ENCODE measurements at places on chromosomes 1 and 21.
A peak's percentile ranks its signal among the peaks of the same experiment; 100 is the strongest.

DNA sequence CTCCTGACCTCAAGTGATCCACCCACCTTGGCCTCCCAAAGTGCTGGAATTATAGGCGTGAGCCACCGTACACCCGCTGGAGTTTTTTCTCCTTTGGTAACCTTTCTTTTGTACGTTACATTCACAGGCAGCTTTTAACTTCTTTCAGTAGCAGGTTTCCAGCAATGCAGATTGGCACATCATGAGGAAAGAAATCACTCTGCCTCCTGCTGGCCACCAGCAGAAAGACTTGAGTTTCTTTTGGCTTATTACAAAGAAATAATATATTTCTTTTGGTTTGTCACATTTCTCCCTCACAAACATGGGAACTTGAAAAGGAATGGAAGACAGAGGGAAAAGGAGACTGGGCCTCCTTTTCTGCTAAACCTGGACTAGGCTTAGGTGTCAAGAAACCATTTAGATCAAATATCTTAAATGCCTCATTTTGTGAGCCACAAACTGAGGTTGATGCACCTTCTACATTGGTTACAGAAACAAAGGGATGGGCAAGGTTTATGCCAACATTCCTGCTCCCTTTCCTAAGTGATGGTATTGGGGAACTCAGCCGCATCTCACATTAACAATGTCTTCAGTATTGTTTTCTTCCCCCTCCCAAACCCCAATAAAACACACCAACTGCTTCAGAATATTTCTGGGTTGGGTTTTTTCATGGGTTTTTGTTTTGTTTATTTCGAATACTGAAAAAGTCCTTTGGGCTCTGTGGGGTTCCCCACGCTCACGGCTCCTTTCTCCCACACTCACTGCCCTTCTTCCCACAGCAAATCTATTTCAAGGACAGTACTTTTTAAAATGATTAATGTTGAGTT, 7.7 kb downstream of the ENSA start:
- DNase-seq = peak; percentile 71

GRCh38 chr1:34946211-34946610, 16.8 kb upstream of the DLGAP3 start:
- DNase-seq = no peak

DNA sequence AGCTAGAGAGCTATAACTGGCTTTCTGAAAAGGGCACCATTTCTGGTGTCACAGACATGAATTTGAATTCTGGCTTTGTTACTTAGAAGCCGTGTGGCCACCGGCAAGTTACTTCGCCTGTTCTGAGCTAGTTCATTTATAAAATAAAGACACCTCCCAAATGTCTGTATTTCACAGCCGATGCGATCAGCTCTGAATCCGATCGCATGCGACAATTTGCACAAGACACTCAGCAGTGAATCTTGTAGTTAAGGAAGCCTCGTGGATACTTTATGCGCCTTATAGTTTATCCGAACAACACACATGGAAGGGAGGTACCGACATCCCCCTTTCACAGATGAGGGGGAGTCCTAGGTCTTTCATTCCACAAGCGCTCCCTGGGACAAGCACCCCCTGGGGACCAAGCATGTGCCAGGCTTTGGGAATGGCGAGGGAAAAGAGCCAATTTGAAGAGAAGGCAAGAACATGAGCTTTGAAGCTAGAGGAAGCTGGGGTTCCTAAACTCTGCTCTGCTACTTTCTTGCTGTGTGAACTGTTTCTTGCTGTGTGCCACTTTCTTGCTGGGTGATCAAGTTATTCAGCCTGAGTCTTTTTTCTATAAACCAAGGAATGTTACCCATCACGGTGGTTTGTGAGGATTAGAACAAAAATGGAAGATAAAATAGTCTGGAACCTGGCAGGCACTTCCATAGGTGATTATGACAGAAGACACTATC, 3.9 kb downstream of the ID3 start:
- no peak for DNase-seq

DNA sequence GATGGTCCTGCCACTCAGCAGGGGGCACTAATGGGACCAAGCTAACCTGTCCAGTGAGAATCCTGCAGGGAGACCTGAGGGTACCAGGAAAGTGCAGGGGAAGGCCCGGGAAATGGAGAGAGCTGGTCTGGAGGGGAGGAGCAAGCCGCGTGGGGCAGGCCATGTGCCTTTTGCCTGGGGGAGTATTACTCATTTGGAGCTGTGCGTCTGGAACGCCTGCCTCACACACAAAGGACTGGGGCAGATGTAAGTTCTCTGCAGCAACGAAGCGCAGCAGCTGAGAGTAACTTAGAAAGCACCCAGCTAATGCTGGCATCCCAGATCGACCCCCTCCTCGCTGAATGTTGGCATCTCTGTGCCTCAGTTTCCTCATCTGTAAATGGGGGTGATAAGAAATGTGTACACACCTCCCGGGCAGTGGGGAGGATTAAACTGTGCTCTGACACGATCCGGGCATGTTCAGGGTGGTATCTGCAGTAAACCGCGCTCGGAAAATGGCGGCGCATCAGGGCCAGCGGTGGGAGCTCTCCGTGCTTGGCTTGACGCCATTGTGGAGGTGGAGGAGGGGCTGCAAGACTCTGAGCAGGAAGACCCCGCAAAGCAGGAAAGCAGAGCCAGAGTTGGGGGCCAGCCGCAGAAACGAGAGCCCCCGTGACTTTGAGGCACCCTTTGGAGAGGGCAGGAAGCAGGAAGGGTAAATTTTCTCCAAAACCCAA, 212.5 kb downstream of the NPHP4 start:
- DNase-seq = no peak

DNA sequence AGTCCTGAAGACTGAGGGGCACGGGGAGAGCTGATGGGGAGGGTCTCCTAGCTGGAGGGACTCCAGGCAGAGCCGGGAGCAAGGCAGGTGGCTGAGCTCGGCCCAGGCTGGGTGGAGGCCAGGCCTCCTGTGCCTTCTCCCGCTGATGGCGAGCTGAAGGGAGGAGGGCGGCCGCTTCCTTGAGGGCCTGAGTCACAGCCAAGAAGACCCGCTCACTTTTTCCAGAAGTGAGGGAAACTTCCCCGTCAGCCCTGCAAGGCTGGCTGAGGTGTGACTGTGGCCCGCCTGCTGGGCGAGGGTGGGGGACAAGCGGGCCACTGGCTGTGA, 1.7 kb upstream of the VWA1 start:
- DNase-seq = peak; percentile 64

GRCh38 chr1:79896140-79896539, 889.6 kb upstream of the ADGRL4 start:
- no peak for DNase-seq

- DNase-seq = no peak
Measured at GRCh38 chr1:82614090-82614489, 813.4 kb downstream of the ADGRL2 start.

GRCh38 chr1:218344814-218345672, at the start of gene TGFB2:
Gene TGFB2 (plus strand): TSS chr1:218345336. CDS start chr1:218346702, 1,366 bp downstream.
- peak; percentile 90 for DNase-seq

- no peak for DNase-seq
Measured at GRCh38 chr1:171653796-171654195, 1.3 kb upstream of the MYOC start.

DNA sequence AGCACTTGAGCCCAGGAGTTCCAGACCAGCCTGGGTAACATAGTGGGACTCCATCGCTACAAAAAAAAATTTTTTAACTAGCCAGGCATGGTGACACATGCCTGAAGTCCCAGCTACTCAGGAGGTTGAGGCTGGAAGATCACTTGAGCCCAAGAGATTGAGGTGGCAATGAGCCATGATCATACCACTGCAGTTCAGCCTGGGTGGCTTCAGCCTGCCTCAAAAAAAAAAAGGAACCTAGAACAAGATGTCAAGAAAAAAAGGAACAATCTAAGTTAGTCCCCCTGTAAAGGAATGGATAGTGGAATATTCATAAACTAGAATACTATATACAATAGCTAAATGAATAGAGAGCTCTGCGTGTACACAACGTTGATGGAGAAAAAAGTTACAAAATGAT, 14.4 kb downstream of the NSL1 start:
- DNase-seq = no peak

DNA sequence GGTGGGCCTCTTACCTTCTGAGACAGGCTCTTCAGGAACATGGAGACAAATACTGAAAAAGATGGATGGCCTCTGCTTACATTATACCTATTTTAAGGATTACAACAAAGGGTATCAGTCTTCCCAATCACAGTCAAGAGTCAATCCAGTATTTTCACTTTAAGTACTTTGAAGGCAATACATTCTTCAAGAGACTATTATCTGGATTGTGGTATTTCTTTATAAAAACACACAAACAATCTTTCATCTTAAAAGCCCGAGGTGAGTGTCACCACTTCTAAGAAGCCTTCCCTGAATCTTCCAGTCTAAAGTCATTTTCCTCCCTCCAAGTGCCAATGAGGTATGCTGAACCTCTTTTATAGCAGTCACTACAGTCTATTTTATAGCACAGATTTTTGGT, 45.3 kb downstream of the WASF2 start:
- no peak for DNase-seq

DNA sequence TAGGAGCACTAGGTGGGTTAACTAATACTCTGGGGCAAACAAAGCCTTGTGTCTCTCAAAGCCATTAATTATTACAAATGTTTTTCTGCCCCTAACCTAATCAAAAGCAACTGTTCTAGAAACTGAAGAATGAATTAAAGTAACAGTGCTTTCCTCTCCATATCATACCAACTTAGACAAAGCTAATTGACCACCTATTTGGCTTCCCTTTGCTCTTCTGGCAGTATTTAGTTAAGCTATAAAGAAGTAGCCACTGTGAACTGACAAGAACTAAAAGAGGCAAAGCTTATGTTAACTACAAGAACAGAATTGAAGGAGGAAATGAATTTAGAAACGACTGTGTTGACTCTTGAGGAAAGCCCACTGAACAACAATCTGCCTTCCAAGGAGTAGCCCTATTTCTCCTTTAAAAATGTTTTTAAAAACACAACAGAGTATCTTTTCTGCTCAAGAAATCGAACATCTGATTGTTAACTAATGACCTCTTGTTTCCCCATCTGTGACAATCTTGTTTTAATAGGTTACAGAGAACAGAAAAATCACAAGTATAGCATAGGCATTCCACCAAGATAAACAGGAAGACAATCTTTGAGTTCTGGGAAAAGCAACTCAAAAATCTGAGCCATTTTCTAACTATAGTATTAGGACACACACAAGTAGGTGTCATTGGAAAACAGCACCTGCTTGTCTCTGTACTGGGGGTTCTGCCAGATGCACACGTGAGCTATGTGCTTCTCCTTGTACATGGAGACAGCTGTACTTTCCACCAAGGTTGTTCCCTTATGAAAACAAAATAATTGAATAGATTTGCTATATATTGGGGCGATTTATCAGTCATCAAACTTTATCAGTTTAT, 3.1 kb upstream of the EGLN1 start:
- no peak for DNase-seq

GRCh38 chr1:64502083-64502482, 32.2 kb downstream of the CACHD1 start:
- no peak for DNase-seq

DNA sequence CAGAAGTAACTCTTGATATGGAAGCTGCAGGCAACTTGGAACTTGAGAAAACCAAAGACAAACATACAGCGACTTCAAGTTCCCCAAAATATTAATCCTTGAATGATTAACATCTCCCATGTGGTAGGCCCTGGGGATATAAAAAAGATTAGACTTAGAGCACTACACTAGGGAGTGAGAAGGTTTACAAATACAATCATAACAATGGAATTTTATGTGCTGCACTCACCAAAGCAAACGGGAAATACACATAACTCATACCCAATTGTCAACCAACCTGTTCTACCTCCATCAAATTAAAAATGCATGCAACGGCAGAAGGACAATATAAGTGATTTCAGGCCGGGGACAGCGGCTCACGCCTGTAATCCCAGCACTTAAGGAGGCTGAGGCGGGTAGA, 3.7 kb downstream of the SMYD3 start:
- DNase-seq = no peak

- peak; percentile 48 for DNase-seq
Measured at GRCh38 chr1:1058921-1059493, 15.1 kb downstream of the RNF223 start.

GRCh38 chr1:212689758-212690529, 9.7 kb downstream of the BATF3 start:
- DNase-seq = no peak

- no peak for DNase-seq
Measured at GRCh38 chr1:23590058-23590783, 30.9 kb upstream of the ID3 start.

- DNase-seq = no peak
Measured at GRCh38 chr1:2275796-2276536, 47.8 kb downstream of the SKI start.

DNA sequence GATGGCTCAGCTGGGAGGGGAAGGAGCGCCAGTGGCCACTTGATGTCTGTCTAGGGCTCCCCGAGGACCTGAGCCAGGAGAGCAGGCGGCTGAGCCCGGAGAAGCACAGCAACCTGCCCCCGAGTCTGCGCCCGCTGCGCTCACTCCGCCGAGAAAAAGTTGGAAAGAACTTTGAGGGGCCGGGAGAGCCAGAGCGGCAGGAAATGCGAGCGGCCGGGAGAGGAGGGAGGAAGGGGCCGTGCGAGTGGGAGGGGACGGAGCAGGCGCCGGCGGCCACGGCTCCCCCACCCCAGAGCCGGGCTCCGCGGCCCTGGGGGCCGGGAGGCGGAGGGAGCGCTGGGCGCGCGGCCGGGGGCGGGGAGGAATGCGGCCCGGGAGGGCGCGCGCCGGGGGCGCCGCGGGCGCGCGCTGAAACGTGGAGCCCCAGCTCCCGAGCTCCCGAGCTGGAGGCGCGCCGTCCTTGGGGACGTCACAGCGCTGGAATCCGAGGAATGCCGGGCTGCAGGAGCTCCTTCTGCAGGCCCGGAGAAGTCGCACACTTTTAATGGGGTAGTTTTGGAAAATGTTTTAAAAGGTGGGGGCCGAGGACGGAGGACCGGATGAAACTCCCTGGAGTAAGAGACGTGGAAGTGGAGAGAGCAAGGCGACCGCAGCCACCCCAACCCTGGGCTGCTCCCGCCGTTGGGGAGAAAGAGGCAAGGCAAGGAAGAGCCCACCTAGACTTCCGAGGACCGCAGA, at the start of gene PTPN14:
TSS of gene PTPN14 (minus strand) at position 167 of the 738 bp plus-strand sequence. CDS start 86,799 bp downstream, outside the sequence.
- DNase-seq = no peak

DNA sequence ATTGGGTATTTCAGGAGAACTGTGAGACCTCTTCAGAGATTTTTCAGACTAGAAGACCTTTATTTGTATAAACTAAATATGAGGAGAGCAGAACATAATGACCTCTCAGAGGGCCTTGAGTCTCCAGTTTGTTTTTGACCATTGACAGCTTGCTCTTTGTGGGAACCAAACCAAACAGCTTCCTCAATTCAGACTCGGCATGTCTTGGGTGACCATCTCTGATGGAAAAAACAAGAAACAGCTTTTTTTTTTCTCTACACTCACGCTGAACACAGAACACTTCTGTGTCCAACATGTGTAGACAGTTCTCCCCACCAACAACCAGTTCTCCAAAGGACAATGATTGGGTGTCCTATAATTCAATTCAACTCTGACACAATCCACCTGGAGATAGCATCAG, 11.5 kb downstream of the ATP1A4 start:
- no peak for DNase-seq

- DNase-seq = no peak
Measured at GRCh38 chr1:117371441-117372151, 4.3 kb downstream of the MAN1A2 start.

- peak; percentile 4 for DNase-seq
Measured at GRCh38 chr1:35269201-35269988, 886 bp downstream of the ZMYM4 start.

Data from common myeloid progenitor, CD34-positive (primary cell).